ENCODE measurements at places on chromosomes 11 and 22.

DNA sequence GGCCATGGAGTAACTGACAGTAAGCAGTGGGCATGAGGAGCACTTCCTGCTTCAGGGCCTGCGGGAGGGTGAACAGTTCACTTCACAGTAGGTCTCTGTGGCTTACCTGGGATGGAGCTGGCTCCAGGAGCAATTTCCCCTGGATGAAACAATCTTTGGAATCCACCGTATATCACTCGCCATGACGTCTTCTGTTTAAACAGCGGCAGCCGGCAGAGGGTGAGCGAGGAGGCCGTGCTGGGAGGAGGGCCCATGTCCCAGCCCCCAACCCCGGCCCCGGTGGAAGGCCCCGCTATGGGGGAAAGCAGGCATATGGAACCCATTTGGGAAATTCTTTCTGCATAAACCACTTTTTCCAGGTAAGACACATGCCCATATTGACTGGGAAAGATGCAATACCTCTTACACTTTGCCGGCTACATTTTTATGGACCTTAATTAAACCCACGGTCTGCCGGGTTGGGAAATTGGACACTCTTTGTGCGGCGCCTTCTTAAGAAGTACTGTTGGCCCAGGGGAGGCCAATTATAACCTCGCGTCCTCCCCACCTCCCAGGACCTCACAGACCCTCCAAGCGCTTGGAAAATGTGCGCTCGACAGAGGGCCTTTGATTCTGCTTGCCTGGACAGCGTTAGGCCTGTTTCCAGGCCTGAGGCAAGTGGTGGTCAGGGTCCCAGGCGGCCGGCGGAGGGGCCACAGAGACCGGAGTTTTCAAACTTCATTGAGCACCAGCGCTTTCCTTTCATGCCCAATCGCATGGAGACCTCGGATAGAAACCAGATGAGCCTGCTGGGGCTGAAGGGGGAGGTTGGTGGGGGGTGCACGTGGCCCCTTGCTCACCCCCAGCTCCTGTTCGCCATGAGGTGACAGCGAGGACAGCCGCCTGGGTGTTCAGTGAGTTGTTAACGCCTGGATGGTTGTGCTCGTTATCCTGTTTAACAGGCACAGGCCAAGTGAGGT is 40.4 kb downstream of the SMIM38 start:
- DNase-seq = no peak

DNA sequence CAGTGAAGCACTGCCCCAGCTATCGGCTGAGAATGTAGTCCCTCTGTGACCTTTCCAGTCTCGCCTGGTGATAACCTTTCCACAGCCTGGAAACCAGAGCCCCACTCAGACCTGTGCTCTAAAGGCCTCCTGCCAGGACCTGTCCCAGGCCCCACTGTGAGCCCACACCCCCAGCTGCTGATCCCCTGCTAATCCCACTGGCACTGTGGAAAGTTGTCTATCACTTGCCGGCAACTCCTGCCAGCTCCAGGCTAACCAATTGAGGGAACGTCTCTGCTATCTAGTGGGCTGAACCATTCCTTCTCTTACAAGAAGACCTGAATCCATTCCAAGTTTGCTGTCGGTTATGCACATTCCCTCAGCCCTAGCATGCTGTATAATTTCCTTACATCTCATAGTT is 328.2 kb downstream of the FAM181B start:
- DNase-seq = no peak

DNA sequence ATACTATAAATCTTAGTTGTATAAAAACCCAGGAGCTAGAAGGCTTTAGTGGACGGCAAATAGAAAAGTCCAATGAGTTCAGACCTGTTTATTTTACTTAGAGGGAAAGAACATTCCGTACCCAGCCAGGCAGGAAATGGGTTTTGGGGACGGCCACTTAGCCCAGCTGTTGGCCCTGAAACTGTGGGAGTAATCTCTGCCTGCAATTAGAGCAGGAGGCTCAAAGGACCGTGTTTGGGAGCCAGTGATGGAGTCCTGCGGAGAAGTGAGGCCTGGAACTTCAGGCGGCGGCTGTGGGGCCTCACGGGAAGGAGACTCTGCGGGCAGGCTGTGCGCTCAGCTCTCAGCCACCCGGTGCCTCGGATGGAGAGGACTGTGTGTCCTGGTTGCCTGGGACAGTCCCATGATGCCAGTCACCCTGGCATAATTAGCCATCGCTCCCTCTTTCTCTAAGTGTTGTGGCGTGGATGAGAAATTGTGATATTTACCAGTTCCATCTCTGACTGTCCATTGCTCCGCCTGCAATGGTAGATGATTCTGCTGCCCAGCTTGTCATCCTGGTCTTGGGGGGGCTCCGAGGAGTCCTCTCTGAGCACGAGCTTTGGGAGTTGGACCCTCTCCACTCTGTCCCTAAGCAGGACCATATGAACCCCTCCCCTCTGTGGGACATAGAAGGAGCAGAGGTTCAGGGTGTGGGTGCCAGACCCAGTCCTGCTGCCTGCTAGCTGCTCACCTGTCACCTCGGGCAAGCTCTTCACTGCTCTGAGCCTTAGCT is 530.3 kb downstream of the TBC1D22A start:
- DNase-seq = no peak

- no peak for DNase-seq
Observed at GRCh38 chr11:2825889-2826678, 59.5 kb downstream of the CDKN1C start.

DNA sequence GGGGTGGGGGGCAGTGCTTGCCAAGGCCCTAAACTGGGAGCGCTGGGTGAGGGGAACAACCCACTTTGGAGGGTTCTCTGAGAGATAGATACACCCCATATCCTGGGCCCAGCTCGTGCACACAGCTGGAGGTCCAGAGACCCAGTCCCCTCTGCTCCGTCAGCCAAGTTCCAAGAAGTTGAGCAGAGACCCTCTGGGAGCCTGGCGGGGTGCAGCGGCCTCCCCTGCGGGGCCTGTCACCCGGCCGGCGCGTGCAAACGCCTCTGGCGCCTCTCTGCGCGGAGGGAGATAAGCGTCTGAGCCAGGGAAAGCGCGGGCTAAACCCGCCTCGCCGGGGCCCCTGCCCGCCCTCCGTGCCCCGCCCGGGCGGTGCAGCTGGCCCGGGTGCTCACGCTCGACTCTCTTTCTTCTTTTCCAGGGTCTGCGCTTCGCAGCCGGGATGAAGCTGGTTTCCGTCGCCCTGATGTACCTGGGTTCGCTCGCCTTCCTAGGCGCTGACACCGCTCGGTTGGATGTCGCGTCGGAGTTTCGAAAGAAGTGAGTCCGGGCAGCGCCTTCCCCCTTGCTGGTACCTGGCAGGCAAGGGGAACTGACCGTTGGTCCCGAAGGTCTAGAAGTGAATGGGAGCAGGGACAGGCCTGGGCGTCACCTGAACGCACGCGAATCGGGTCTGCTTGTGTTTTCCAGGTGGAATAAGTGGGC is 540 bp downstream of the ADM start:
- DNase-seq = peak; percentile 55

GRCh38 chr22:43077121-43077877 is 11.9 kb downstream of the TTLL1 start:
- DNase-seq = no peak

- no peak for DNase-seq
Observed at GRCh38 chr11:129372609-129373488, 2.8 kb upstream of the BARX2 start.

DNA sequence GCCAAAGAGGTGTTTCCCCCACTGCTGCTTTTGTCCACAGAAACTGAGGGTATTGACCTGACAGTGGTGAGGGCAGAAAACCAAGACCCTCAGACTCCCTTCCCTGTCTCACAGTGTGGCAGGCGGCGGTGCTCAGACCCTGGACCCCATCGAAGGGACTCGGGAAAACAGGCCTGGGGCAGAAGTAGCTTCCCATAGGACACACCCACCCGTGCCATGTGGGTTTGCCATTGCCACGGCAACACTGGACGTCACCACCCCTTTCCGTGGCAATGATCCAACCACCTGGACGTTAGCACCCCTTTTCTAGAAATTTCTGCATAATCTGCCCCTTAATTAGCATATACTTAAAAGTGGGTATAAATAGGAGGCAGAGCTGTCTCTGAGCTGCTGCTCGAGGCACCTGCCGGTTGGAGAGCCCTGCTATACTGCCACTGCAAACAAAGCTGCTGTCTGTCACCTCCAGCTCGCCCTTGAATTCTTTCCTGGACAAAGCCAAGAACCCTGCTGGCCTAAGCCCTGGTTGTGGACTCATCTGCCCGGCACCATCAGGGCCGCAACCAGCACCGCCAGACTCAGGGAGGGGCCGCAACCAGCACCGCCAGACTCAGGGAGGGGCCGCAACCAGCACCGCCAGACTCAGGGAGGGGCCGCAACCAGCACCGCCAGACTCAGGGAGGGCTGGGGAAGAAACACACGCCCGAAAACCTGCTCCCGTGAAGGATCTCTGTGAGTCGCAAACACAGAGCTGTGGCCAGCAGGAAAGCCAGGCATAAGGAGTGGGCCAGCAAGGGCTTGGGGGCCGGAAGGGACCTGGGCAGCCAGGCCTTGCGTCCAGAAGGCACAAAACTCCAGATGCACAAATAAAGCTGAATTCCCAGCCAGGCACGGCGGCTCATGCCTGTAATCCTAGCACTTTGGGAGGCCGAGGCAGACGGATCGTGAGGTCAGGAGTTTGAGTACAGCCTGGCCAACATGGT is 10.4 kb downstream of the MLC1 start:
- DNase-seq = no peak

- DNase-seq = peak; percentile 81
Observed at GRCh38 chr22:38272373-38273134, at the start of gene TMEM184B. Gene TMEM184B (minus strand): TSS chr22:38273010. CDS start chr22:38247961, 25,049 bp downstream.

DNA sequence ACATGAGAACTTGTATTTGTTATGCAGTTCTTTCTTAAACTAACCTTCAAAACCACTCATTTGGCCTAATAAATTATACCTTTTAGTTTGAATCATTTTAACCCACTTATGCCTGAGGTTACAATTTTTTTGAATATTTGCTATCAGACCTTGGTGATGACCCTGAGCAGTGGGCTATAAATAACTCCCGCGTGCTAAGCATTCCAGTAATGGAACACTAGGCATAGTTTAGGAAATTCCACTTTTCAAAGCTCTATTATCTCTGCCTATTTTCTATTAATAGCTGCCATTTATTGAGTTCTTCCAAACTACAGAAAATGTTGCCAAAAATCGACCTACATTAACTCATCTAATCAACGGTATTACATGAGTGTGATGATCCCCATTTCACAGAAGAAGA is 993.4 kb upstream of the FAT3 start:
- DNase-seq = no peak

- DNase-seq = no peak
Observed at GRCh38 chr22:31917227-31917921, 27.0 kb upstream of the YWHAH start.

DNA sequence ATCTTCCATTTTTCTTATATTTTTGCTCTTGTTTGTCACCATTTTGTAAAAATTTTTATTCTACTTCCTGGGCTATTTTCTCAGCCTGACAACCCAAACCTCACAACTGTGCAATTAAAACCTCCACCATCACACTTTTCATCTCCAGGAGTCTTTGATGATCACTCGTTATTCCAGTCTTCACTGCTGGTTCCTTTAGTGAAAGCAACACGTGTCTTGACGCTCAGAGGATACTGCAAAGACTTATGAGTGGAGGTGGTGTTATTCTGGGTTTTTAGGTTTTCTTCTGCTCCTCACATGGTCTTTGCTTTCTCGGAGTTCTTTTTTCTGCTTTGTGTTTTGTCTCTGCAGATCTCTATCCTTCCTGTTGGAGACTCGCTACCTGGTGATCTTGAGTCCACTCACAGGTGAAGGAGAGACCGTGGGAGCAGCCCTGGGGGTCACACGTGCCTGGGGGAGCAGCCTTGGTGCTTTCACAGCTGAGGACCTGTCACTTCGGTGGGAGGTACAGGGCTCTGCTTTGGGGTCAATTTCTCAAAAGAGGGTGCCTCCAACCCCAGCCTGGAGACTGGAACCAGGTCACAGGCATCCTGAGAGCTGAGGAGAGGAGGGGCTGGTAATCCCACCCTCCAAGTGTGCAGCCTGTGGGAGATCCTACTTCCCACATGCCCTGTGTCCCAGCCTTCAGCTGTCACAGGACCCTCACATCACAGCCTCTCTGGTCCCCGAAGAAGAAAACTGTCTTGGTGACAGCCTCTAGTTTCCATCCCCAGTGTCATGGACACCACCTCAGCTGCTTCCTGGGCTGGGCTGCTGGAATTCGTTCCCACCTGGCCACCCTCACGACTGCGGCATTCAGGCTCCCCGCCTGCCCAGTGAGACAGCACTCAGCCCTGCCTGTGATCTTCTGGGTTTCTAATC is 11.0 kb downstream of the SULT4A1 start:
- no peak for DNase-seq

DNA sequence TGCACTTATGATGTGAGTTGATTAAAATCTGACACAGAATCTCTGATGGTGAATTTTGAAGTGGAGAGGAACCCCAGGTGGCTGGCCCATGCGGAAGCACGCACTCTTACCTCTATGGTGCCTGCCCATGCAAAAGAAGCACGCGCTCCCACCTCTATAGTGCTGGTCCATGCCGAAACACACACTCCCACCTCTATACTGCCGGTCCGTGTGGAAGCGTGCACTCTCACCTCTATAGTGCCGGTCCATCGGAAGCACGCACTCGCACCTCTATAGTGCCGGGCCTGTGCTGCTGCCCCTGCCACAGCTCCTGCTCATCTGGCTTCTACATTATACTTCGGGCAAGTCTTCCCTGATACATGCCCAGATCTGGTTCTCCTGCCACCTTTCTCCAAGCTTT is 36.8 kb upstream of the SLC25A1 start:
- no peak for DNase-seq

DNA sequence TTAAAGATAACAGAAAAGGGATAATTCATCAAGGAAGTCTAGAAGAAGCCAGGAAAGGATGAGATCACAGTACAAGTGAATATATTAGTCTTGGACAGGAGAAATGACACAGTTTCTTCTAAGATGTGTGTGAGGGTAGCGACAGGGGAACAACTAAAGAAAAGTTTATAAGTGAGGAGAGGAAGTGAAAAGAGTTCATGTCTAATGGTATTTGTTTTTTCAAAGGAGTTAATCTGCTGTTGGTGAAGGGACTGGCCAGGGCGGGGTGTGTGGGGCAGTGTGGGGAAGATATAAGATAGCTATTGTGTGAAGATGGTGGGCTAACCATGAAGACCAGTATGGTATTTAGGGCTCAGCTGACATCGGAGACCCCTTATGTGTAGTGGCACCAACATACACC is 7.6 kb upstream of the PPFIBP2 start:
- no peak for DNase-seq

GRCh38 chr11:82527081-82527584 is 206.5 kb downstream of the FAM181B start:
- no peak for DNase-seq

DNA sequence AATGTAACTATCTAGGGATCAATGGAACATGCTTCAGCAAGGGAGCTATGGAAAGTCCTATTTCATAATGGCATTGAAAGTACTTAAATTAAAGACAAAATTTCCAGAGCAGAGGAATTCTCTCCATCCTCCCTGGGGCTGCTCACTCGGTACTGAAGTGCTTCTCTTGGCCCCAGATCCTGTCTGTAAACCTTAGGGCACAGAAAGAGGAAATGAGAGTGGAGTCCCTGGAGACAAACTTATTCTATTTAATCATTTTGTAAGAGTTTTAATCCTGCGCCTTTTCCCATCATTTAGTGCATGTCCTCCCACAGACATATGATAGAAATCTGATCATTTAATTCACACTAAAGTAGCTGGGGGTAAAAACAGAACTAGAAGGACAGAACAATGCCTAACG is 20.9 kb upstream of the PAMR1 start:
- no peak for DNase-seq

Measured in CD8-positive, alpha-beta memory T cell (primary cell).